ENCODE measurements at places on chromosomes 2 and 18. TPM values are rescaled to one million over a fixed set of nuclear protein-coding genes. Genes with fewer than 3 reads are reported as not detected.

Gene OR6B2
- total RNA-seq = not detected

GRCh38 chr18:38076346-38077070 lies 510.9 kb upstream of the CELF4 start:
- no peaks in the 10 kb centered on the region for H3K36me3 ChIP-seq
- no peak for DNase-seq
- no peaks in the 10 kb centered on the region for H3K27me3 ChIP-seq
- H3K4me1 ChIP-seq = no peaks in the 10 kb centered on the region

DNA sequence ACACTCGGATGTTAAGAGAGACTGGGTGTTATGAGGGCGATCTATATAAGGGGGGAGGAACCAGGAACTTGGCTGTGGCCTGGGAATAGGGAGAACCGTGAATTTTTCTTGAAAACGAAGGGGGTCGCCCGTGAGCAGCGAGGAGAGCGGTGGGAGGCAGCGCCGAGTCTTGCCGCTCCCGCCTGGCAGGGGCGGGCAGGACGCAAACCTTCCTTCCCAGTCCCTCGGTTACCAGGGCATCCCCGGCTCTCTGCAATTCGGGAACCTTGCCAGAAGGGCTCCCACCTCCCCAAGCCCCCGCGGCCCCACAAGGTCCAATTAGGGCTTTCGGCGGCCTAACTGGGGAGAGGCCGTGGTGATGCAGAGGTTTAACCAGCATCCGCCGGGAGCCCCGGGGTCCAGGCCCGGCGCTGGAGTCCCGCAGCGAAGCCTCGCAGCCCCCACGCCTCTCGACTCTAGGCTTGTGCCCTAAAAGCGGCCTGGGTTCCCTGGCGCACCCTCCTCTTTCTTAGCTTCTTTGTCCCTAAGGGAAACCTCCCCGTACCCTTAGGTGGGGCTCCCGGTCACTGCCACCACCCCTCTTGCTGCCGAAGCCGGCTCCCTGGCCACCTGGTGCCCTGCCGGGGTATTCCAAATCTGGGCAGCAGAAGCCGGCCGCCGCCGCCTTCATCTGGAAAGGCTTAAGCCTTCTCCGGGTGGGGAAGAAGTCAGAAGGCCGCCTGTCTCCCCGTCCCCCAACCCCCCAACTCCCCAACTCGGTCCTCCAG lies 680 bp upstream of the FHOD3 start:
- no peaks in the 10 kb centered on the region for H3K36me3 ChIP-seq
- H3K27ac ChIP-seq = peak overlapping the region; percentile 80
- H3K4me1 ChIP-seq = peaks cover 19% of the 10 kb centered on the region
- DNase-seq = peak; percentile 78
- H3K27me3 ChIP-seq = peaks cover 4% of the 10 kb centered on the region
- H3K4me3 ChIP-seq = peak overlapping the region; percentile 89

GRCh38 chr18:25873833-25874232 lies 216.6 kb downstream of the SS18 start:
- H3K27me3 ChIP-seq = no peaks in the 10 kb centered on the region
- H3K4me1 ChIP-seq = no peaks in the 10 kb centered on the region
- H3K4me3 ChIP-seq = no peak overlapping the region
- H3K36me3 ChIP-seq = no peaks in the 10 kb centered on the region
- DNase-seq = no peak

Gene AFG3L2
- 31.4 TPM for total RNA-seq

- no peaks in the 10 kb centered on the region for H3K27me3 ChIP-seq
- no peak overlapping the region for H3K27ac ChIP-seq
- no peaks in the 10 kb centered on the region for H3K36me3 ChIP-seq
- peaks cover 10% of the 10 kb centered on the region for H3K4me1 ChIP-seq
- H3K4me3 ChIP-seq = no peak overlapping the region
- DNase-seq = no peak
Observed at GRCh38 chr2:202373490-202373889, 2.6 kb upstream of the BMPR2 start.
